ENCODE measurements at places on chromosomes 2 and 18. TPM values are rescaled to one million over a fixed set of nuclear protein-coding genes. Genes with fewer than 3 reads are reported as not detected.

The RAMP1 gene
- 105 TPM for total RNA-seq

The LOXL3 gene
- total RNA-seq = 23.4 TPM

The FZD7 gene
- total RNA-seq = 74.4 TPM

The LRRC30 gene
- not detected for total RNA-seq

The IL36A gene
- total RNA-seq = not detected

The ALPP gene
- total RNA-seq = not detected

The CABLES1 gene
- 4.2 TPM for total RNA-seq

The NDUFAF7 gene
- 27.6 TPM for total RNA-seq

The THSD7B gene
- 10.3 TPM for total RNA-seq

The SATB2 gene
- total RNA-seq = 4.7 TPM

The TEX44 gene
- not detected for total RNA-seq

The CCDC102B gene
- total RNA-seq = 3.1 TPM

The SH3RF3 gene
- 1.3 TPM for total RNA-seq

The PER2 gene
- total RNA-seq = 14.3 TPM

Measured in progenitor cell of endocrine pancreas (in vitro differentiated cells).